ENCODE measurements at places on chromosomes 1 and 21.

DNA sequence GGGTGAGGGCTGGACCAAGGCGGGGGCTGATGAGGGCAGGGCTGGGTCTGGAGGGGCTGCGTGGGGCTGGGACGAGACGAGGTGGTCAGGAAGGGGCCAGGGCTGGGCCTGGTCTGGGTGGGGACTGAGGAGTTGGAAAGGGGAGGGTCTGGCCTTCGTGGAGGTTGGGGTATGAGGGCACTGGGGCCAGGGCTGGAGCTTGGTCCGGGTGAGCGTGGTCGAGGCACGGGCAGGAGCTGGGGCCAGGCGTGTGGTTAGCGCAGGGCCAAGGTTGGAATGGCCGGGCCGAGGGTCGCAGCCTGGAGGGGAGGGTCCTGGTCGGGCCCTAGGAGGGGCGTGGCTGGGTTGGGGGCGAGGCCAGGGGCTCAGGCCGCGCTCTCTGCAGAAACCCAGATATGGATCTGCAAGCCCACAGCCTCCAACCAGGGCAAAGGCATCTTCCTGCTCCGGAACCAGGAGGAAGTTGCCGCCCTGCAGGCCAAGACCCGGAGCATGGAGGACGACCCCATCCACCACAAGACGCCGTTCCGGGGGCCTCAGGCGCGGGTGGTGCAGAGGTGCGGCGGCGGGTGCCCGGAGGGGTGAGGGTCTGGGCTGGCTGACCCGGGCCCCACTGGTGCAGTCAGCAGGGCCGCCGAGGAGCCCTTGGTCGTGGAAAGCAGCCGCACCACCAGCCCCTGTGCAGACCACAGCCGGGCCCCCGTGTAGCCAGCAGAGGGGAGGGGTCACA is 9.0 kb downstream of the TTLL10 start:
- ATAC-seq: no peak

GRCh38 chr1:86581231-86581630 is 34.4 kb downstream of the CLCA4 start:
- no peak for ATAC-seq

- no peak for ATAC-seq
Observed at GRCh38 chr1:150661156-150661555, 31.7 kb upstream of the ENSA start.

- peak; percentile 2 for ATAC-seq
Observed at GRCh38 chr21:46100426-46100825, 2.5 kb downstream of the COL6A2 start.

DNA sequence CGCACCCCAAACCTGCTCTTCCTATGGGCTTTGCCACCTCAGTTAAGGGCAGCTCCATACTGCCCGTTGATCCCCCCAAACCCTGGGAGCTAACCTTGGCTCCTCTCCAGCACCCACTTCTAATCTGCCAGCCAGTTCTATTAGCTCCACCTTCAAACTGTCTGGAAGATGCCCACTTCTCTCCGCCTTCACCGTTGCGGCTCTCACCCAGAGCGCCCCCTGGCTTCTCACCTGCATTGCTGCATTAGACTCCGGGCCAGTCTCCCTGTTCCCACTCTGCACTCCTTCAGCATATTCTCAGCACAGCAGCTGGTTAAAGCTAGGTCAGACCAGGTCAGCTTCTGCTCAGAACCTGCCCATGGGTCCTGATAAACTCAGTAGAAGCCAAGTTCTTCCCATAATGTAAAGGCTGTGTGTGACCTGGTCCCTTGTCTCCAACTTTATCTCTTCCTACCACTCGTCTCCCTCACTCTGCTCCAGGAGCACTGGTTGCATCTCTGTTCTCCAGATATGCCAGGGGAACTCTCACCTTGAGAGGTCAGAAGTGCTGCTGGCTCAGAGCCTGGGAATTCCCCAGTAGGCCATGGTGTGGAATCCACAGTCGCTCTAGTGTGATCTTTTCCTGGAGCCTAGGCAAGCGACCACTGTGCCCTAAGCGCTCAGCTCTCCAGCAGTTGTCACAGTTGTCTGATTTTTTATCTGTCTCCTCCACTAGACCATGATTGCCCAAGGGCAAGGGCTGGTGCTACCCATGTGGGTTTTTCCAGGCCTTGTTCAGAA is 150.3 kb downstream of the HMGB4 start:
- ATAC-seq: no peak

DNA sequence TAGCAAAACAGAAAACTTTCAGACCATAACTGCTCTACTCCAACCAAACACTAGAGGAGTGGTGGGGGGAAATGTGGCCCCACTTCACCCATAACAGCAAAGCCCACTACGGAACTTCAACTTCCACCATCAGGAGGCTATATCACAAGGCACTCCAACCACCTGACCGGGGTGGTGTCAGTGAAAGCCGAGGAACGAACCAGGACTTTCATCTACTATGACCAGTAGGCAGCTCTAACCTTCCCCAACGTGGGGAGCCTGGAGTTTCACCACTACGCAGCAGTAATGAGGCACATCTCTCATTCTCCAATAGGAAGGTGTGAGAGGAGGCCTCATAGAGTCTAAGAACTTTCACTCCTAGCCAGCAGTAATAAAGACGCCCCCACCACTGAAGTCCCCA is 42.4 kb upstream of the ATP1B1 start:
- no peak for ATAC-seq

DNA sequence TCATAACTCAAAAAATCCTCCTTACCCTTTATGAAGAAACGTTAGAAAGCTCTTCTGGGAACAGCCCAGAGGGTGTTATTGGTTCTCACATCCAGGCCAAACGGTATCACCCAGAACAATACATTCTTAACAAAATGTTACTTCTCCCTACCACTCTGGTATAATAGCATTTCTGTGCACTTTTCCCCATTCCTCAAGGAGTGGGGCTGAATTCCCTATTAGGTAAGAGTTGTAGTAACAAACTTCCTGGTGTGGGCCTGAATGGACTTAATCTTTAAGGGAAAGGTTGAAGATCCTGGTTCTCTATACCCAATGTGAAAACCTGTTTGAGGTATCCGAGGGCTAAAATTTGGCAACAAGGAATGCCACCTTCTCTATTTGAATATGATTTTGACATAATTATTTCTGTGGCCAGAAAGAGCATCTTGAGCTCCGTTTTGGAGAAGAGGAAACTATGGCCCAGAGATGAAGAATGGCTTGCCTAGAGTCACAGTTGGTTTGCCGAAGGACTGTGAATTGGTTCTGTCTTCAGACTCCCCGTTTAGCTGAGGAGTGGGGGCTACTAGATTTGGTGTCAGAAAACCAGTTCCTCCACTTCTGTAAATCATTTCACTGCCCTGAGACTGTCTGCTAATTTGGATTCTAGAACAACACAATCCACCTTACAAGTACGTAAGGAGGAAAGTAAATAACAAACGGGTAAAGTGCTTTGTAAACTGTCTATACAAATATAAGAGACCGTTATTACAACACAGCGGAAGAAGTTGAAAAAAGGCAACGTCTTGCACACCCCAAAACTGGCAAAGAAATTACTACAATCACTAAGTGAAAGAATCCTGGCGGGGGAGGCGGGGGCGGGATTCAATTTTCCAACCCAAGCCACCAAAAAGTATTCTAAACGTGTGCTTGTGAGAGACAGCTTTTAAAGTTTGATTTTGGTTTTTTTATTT is 2.3 kb downstream of the ANP32E start:
- ATAC-seq: no peak

DNA sequence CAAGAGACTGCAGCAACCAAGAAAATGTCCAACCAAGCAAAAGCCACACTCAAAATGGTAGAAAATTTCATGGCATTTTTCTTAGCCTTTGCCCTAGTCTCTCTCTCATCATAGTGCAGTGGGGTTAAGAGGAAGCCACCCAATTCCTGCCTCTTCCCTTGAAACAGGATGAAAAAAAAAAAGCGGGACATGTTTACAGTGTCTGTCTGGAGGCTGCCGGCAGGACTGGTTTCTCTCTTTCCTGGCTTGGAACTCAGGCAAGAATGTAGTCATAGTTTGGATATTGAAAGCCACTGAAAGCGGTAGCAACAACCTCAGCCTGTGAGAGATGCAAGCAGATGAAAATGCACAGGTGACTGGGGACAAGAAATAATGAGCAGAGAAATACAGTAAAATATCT is 13.3 kb upstream of the TNFSF18 start:
- ATAC-seq: no peak

DNA sequence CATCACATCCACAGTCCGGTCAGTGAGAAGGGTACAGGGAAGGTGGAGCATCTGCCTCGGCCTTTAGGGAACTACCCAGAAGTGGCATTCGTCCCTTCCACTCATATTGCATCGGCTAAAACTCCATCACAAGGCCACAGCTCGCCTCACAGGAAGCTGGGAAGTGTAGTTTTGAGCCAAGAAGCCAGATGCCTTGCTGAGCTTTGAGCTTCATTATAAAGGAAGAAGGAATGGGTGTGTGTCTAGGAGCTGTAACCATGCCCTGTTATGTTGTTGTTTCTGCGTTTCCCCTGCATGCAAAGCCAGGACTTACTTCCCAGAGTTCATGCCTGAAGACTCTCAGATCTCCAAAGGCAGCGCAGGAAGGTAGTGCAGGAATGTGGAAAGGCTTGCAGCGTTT is 61.1 kb downstream of the OPTC start:
- no peak for ATAC-seq

- ATAC-seq: peak; percentile 49
Observed at GRCh38 chr1:228691926-228692325, 43.4 kb upstream of the RHOU start.

- peak; percentile 33 for ATAC-seq
Observed at GRCh38 chr1:67052741-67053534, 1.0 kb downstream of the SLC35D1 start.

GRCh38 chr1:61978796-61979195 is 215.9 kb upstream of the L1TD1 start:
- ATAC-seq: peak; percentile 91

GRCh38 chr1:201421041-201421440 is 489 bp downstream of the TNNI1 start:
- peak; percentile 29 for ATAC-seq

DNA sequence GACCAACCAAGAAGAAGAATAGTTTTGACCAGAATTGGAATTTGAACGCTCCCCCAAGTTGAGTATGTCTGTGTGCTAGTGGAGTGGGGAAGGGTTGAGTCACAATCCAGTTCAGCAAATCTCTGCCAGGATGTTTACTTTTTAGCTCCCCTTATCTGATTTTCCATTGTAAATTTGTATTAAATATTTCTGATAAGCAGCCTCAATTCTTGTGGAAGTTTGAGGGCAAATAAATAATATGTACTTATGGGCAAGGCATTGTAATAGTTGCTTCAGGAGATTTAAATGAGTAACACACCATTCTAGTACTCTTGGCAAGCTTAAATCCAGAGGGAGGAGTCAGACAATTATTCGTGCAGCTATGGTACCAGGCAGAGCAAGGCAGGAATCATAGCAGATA is 14.4 kb downstream of the CXADR start:
- ATAC-seq: peak; percentile 79

- no peak for ATAC-seq
Observed at GRCh38 chr1:17741052-17741451, 14.1 kb upstream of the ACTL8 start.

Measured in motor neuron (in vitro differentiated cells).